ENCODE measurements at places on chromosomes 7 and 10. TPM values are rescaled to one million over a fixed set of nuclear protein-coding genes. Genes with fewer than 3 reads are reported as not detected.

Gene AKR1C2
- 12.5 TPM for total RNA-seq

Gene KCND2
- total RNA-seq = 102 TPM

Gene FBXL13
- total RNA-seq = 9.2 TPM

Gene PTPRN2
- total RNA-seq = 35.7 TPM

Gene ANKRD30A
- not detected for total RNA-seq

Gene C10orf105
- total RNA-seq = 1.00 TPM

Gene WNT8B
- total RNA-seq = not detected

Gene CHCHD3
- 50.8 TPM for total RNA-seq

Gene ATRNL1
- total RNA-seq = 419 TPM

Gene RNLS
- 11.4 TPM for total RNA-seq

Gene NPFFR1
- total RNA-seq = 0.54 TPM

All from cerebellum (tissue), 4 donors.